ENCODE measurements at places on chromosomes 2 and 18.

GRCh38 chr2:45128580-45128997 is 119.3 kb upstream of the SIX2 start:
- no peak for DNase-seq

GRCh38 chr18:47095810-47096209 is 54.5 kb downstream of the HDHD2 start:
- no peak for DNase-seq

DNA sequence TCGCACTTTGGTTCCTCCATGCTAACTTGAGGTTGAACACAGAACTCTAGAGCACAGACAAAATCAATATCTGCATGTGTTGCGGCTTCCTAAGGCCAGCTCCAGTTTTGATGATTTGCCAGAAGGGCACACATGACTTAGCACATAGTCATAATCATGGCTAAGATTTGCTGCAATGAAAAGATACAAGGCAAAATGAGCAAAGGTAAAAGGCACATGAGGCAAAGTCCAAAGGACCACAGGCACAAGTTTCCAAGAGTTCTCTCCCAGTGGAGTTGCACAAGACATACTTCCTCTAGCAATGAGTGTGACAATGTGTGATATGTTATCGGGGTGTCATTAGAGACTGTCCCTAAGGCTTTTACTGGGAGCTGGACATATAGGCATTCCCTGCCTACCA is 24.2 kb upstream of the CXXC1 start:
- DNase-seq: no peak

DNA sequence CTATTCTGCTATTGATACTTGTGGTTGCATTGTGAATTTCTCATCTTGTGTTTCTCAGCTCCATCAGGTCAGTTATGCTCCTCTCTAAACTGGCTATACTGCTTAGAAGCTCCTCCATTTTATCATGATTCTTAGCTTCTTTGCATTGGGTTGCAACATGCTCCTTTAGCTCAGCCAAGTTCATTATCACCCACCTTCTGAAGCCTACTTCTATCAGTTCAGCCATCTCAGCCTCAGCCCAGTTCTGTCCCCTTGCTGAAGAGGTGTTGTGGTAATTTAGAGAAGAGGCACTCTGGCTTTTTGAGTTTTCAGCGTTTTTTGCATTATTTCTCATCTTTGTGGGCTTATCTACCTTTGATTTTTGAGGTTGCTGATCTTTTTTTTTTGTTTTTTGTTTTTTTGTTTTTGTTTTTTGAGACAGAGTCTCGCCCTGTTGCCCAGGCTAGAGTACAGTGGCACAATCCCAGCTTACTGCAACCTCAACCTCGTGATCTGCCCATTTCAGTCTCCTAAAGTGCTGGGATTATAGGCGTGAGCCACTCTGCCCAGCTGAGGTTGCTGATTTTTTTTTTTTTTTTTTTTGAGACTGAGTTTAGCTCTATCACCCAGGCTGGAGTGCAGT is 36.0 kb downstream of the ANKRD12 start:
- DNase-seq: no peak

GRCh38 chr18:42925036-42925435 is 190.4 kb downstream of the RIT2 start:
- DNase-seq: no peak

DNA sequence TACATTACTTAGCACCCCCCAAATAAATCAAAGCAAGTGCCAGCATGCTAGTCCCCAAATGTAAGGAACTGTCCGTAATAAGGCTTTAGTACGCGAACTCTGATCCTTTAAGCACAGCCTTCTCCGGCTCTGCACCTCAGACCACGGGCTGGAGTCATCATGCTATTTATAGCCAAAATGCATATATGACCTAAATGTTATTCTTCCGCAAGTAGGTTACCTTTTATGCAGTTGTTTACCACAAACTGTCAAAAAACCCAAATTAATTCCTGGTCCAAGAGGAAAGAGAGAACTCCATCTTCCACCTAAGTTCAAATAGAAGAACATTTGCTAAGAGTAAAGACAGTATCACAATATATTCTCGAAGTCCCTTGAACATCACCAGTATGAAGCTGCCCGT is 42.7 kb downstream of the ZNF516 start:
- DNase-seq: no peak

- DNase-seq: no peak
These were observed 469.8 kb upstream of the ACVR2A start for GRCh38 chr2:147375073-147375472.

DNA sequence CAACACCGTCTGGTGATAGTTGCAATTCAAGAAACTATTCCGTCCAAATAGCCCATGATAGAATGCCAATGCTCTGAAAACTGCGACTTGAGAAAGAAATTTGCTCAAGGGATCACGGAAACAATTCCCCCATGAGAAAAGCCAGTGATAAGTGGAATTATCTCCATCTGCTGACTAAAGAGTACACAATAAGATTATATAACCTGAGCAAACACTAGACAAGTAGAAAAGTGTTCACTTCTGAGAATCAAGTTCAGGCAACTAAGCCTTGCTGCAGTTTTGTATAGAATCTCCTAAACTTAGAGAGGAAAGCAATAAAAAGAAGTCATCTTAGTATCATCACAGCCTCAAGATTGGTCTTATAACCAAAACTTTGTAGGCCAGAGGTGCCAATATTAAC is 336.3 kb upstream of the NRXN1 start:
- DNase-seq: no peak

GRCh38 chr2:12361506-12361905 is 355.2 kb upstream of the TRIB2 start:
- DNase-seq: no peak

DNA sequence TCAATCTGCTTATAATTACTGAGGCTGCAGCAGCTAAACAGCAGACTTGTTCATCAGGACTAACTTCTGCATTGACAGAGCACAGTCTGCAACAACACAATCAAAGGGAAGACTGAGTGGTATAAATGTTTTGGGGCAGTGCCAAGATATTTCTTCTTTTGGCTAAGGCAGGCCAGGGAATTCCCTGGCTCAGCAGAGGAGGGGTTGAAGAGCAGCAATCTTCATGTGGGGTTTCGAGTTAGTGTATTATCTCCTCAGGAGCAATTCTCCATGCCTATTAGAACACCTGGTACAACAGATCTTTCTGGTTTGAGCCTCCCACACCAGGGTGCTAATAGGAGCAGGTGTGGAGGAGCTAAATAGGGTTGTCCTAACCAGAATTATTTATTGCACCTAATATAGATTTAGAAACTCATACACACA is 103.0 kb upstream of the STK17B start:
- no peak for DNase-seq

DNA sequence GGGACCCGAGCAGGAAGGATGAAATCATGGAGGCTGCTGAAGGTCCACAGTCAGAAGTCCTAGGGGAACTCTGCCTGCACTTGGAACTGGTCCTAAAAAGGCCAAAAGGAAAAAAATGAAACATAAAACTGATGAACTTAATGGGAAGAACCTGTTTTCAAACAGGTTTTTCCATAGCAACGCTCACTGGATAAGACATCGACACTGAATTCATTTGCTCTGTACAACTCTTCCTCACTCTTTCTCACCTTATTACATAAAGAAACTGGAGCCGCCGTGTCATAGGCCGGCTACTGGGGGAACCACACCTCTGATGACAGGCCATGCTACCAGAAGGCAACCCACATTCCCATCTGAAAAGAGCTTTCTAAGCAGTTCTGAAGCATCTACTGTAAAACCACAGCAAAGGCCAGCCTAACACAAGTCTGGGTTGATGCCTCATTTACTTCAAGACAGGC is 83.6 kb downstream of the FARSB start:
- DNase-seq: no peak

DNA sequence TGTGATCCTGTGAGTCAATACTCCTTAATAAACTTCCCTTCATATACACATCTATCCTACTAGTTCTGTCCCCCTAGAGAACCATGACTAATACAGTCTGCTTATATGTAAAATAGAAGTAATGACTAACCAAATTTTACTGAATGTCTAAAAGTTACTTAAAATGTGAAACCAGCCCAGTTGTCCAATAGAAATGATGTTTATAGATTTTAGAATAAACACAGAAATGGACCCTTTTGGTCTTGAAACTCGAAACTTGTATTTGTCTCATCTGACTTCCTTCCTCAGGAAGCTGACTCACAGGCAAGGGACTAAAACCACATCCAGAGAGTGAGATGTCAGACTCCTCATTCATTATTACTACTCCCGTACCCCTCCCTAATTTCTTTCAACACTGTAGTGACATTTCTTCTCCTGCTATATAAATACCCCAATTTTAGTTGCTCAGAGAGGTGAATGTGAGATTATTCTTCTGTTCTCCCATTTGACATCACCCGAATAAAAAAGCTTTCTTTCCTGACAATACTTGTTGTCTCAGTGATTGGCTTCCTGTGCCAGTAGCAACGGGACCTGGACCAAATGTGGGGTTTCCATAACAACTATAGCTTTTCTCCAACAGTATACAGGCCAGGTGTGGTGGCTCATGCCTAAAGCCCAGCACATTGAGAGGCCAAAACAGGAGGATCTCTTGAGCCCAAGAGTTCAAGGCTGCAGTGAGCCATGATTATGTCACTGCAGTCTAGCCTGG is 486.0 kb downstream of the ERBB4 start:
- no peak for DNase-seq

DNA sequence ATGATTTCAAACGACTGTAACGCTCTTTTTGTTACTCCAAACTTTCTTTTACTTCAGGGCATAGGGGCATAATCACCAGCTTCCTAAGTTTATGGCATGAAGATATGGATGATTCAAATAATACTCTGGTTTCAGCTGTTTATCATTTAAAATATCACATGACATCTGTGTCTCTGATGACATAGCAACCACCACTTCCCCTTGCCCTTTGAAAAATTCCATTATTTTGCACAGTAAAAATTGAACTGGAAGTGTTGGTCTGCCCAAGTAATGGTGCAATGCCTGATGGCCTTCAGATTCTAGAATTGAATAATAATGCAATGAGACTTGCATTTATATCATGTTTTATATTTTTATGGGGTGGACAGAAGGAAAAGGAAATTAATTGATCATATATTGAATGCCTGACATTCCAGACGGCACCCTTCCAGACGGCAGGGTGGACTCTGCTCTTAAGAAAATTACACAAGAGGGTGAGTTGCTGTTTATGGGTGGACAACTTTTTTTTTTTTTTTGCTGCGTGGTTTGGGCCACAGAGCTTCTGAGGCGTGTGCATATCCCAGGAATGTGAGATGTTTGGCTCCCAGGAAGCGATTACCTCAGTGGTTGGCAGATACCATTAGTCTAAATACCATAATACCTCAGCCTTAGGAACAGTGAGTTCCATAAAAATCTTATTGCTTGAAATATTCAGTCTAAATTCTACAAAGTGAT is 101.7 kb upstream of the ZNF521 start:
- no peak for DNase-seq

- DNase-seq: no peak
These were observed 59.7 kb downstream of the EXOC6B start for GRCh38 chr2:72765997-72766609.

DNA sequence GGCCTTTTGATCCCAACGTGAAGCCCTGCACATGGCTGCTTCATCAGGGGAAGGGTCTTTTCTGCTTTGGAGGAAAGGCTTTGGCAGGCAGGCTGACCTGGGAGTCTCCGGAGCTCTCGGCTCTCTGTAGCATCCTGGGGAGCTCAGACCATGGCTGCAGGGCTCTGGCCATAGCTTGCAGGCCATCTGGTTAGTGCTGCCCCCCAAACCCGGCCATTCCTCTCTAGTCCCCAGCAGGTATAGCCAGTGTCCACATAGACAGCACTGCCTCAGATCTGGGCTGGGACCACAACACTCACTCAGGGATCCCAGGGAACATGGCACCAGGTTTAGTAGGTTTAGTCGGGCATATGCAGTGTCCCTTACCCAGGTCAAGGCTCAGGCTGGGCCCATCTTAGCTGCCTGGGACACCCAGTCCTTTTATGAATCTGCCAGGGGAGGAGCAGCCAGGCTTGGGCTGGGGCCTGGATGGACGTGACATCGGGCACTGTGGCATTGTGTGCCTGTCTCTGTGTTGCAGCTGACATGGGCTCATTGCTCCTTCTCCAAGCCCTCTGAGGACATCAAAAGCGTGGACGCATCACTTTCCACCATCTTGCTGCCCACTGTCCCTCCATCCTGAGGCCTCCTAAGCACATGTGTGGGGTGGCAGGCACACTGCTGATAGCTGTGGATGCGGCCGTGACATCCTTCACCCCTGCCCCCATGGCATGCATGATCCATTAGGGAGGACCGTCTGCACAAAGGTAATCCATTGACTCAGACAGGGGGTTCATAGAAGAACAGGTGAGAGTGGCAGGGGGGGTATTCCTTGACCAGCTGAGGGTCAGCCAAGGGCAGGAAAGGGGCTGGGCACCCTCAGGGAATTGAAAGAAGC is 19.2 kb upstream of the GPR35 start:
- DNase-seq: no peak

DNA sequence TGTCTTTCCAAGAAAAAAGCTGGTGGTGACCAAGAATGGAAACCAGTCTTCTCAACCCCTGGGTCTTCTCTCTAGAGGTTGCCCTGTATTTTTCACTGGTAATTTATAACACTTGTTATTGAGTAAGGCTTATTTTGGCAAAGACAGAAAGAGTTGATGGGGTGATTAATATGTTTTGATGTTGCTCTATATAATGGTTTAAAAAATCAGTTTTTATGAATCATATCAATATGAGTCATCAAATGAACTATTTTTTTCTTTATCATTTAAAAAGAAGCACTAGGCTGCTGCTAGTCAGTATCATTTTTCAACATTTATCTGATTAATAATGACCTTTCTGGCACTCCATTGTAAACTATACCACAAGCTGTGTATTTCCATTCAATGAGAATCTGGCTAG is 1142.2 kb downstream of the LRP1B start:
- no peak for DNase-seq

GRCh38 chr18:32803568-32803967 is 30.7 kb upstream of the KLHL14 start:
- no peak for DNase-seq

DNA sequence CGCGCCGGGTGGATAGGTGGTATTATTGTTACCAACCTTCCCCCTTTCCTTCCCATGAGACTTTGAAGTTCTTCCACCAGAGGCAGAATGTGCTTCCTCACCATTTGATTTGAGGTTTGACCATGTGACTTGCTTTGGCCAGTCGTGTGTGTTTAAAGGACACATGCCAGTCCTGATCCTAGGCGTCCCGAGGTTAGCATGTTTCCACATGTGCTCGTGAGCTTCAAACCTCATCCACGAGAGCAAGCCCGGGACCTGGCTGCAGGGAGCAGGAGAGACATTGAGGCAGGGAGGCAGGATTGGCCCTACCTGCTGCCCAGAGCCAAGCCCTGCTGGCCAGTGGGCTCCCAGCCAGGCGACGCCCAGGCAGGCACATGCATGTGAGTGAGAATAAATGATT is 27.4 kb upstream of the EDAR start:
- no peak for DNase-seq

- DNase-seq: no peak
These were observed 1.2 kb upstream of the SELENOI start for GRCh38 chr2:26344581-26345282.

Data from stimulated activated CD8-positive, alpha-beta memory T cell treated with anti-CD3 and anti-CD28 coated beads, Interleukin-4, amount 100 ng/mL, for 1 hour (primary cell).